Neural crest cell (in vitro differentiated cells): ENCODE measurements at places on chromosomes 13 and 19. TPM values are rescaled to one million over a fixed set of nuclear protein-coding genes. Genes with fewer than 3 reads are reported as not detected.
A peak's percentile ranks its signal among the peaks of the same experiment; 100 is the strongest.

The GAMT gene
- 42.6 and 45.6 TPM in 2 replicates for total RNA-seq

The ZNF568 gene
- total RNA-seq, result 5.9 and 6.1 TPM in 2 replicates

GRCh38 chr19:3975637-3976087 is 4.8 kb upstream of the DAPK3 start:
- H3K36me3 ChIP-seq, result peaks cover 15% of the 10 kb centered on the region
- H3K4me3 ChIP-seq, result peak overlapping the region; percentile 59
- peaks cover 5% of the 10 kb centered on the region for H3K27me3 ChIP-seq
- no peak for DNase-seq

DNA sequence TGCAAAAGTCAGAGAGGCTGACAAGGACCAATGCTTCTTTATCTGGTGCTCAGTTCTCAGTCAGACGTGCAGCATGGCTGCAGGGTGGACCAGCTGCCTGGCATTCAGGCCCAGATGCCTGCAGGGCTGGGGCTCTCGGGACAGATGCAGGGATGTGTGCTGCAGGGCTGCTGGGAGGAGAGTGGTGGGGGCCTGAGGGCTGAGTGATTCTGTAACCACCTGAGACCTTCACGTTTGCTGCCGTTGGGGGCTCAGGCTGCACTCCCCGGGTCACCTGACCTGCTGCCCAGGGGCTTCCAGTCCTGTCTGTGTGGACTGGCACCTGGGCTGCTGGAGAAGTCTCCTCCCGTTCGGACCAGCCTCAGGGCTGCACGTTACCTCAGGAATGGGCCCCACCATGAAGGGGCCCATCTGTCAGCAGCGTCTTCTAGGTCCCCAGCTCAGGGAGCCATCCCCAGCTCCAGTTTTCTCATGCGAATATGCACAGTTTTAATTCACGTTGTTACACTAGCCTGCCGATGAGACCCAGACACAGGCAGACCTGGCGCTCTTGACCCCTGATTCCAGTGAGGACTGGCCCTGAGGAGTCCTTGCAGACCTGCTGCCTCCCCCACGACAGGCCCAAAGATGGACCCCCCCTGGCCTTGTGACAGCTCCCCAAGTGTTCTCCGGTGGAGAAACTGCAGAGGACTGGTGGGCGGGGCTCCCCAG is 16.9 kb downstream of the KCTD15 start:
- H3K27ac ChIP-seq, result no peak overlapping the region
- DNase-seq, result no peak
- H3K27me3 ChIP-seq, result peaks cover 10% of the 10 kb centered on the region
- H3K4me3 ChIP-seq, result no peak overlapping the region
- peaks cover 16% of the 10 kb centered on the region for H3K36me3 ChIP-seq
- H3K4me1 ChIP-seq, result peaks cover 22% of the 10 kb centered on the region

- H3K4me1 ChIP-seq, result peaks cover 18% of the 10 kb centered on the region
- H3K36me3 ChIP-seq, result no peaks in the 10 kb centered on the region
- no peak for DNase-seq
- H3K27ac ChIP-seq, result no peak overlapping the region
- no peaks in the 10 kb centered on the region for H3K27me3 ChIP-seq
- H3K4me3 ChIP-seq, result no peak overlapping the region
Measured at GRCh38 chr13:34156841-34157365, 339.0 kb downstream of the RFC3 start.

DNA sequence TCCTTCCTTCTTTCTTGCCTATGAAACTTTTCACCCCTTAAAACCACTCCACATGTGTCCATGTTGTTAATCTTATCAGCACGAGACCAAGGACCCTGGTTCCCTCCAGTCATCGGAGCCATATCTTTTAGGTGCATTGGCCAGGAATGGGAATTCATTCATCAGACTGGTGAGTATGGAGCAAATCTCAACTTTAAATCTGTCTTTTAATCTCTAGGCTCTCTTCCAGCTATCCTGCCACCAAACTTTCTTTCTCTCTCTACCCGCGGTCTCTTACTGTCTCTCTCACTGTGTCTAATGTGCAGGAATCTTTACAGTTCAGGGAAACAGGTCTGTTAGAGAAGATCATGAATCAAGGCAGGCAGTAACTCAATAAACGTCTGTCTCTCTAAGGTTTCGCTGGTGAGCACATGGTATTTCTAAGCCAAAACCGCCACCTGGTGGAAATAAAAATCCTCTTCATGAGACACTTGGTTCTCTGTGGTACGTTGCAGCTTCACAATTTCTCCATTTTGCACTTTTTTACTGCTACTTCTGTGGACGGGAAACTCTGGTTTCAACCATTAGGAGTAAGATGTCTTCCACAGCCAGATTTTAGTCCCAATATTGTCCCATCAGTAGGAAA is 16.1 kb downstream of the LGALS16 start:
- peak; percentile 22 for DNase-seq
- H3K36me3 ChIP-seq, result no peaks in the 10 kb centered on the region
- H3K4me1 ChIP-seq, result no peaks in the 10 kb centered on the region
- no peak overlapping the region for H3K4me3 ChIP-seq
- H3K27me3 ChIP-seq, result peaks cover 60% of the 10 kb centered on the region
- H3K27ac ChIP-seq, result no peak overlapping the region

DNA sequence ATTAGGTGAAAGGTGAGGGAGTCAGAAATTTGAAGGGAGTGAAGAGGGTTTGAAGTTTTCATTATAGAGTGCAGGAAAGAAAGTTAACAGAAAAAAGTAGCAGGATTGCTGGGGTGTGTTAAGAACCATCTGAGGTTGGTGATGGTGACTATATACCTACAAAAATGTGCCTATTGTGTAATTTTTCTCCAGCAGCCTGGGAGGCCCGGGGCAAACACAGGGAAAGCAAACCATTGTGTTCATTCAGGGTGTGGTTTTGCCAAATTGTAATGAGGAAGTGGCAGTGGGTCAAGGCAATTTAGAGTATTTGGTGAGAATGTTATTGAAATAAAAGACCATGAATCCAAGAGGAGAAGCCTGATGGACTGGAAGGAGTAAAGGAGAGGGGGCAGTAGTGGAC is 8.2 kb upstream of the SUCLA2 start:
- no peak overlapping the region for H3K27ac ChIP-seq
- H3K4me3 ChIP-seq, result no peak overlapping the region
- peaks cover 3% of the 10 kb centered on the region for H3K36me3 ChIP-seq
- H3K27me3 ChIP-seq, result no peaks in the 10 kb centered on the region
- no peaks in the 10 kb centered on the region for H3K4me1 ChIP-seq
- no peak for DNase-seq

- no peak overlapping the region for H3K4me3 ChIP-seq
- no peak for DNase-seq
- peaks cover 43% of the 10 kb centered on the region for H3K36me3 ChIP-seq
- no peaks in the 10 kb centered on the region for H3K27me3 ChIP-seq
- H3K27ac ChIP-seq, result no peak overlapping the region
Measured at GRCh38 chr13:111304041-111304544, 16.3 kb upstream of the TEX29 start.

DNA sequence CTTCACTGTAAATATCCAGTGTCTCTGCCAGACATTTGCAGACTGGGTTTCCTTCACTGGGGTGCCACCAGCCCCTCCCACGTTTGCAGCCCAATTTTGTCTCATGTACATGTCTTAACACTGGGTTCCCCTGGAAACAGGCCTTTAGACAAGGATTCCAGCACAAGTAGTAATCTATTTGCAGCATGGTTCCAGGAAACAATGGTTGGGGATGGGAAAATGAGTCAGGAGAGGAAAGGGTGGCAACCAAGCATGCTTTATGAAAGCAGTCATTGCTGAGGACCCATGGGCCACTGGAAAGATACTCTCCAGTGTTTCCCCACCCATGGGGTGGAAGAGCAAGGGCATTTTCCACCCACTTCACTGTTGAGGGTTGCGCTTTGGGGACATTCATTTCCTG is 53.6 kb upstream of the FARP1 start:
- H3K4me1 ChIP-seq, result no peaks in the 10 kb centered on the region
- peaks cover 3% of the 10 kb centered on the region for H3K36me3 ChIP-seq
- no peak for DNase-seq
- no peak overlapping the region for H3K4me3 ChIP-seq

GRCh38 chr13:43021926-43022670 is 1.3 kb upstream of the DNAJC15 start:
- no peak for DNase-seq
- no peak overlapping the region for H3K27ac ChIP-seq
- peaks cover 4% of the 10 kb centered on the region for H3K36me3 ChIP-seq
- H3K4me1 ChIP-seq, result peaks cover 19% of the 10 kb centered on the region
